ENCODE measurements at places on chromosomes 12 and 14. TPM values are rescaled to one million over a fixed set of nuclear protein-coding genes. Genes with fewer than 3 reads are reported as not detected.

The ASPG gene
- total RNA-seq, result 0.46 TPM

The DNAH10 gene
- 0.24 TPM for total RNA-seq

The SLC10A1 gene
- total RNA-seq, result not detected

The ADAM20 gene
- 0.26 TPM for total RNA-seq

The C14orf39 gene
- 1.2 TPM for total RNA-seq

The PTHLH gene
- not detected for total RNA-seq

The ATP5MC2 gene
- 401 TPM for total RNA-seq

The FAIM2 gene
- 1.4 TPM for total RNA-seq

The B4GALNT1 gene
- total RNA-seq, result 1.5 TPM

The TXNRD1 gene
- 120 TPM for total RNA-seq

The GPR84 gene
- not detected for total RNA-seq

The RIN3 gene
- total RNA-seq, result 1.9 TPM

The ULK1 gene
- 44.1 TPM for total RNA-seq

The PXMP2 gene
- 15.1 TPM for total RNA-seq

The SLC17A8 gene
- 0.11 TPM for total RNA-seq

The KRT72 gene
- not detected for total RNA-seq

The PZP gene
- not detected for total RNA-seq

The LMO3 gene
- 16.7 TPM for total RNA-seq

The ZC2HC1C gene
- total RNA-seq, result 1.7 TPM

The LTBR gene
- 6.3 TPM for total RNA-seq

The BDKRB2 gene
- total RNA-seq, result 0.13 TPM

The KCNC2 gene
- total RNA-seq, result not detected

The MANSC4 gene
- total RNA-seq, result not detected

The PROX2 gene
- not detected for total RNA-seq

The GDF11 gene
- total RNA-seq, result 18.2 TPM

The RNASE3 gene
- not detected for total RNA-seq

The EIF2B2 gene
- 42.6 TPM for total RNA-seq

All from H1 (cell line).